ENCODE measurements at places on chromosomes 12 and 14.

DNA sequence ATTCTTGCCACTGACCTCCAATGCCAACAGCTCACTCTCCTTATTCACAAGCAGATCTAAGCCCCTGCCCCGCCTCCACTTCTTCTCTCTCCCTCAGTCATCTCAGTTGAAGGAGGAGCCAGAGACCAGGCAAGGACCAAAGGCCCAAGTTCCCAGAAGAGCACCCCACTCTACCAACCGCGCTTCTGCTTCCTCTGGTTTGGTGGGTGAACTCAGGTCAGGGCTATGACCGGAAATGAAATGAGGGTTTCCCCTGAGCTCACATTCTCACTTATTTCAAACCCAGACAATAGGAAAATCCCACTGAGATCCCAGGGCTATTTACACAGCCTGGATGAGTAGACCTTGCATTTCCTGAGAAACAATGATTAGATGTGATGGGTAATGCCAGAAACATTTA lies 9.9 kb downstream of the DPF3 start:
- no peak for DNase-seq

- no peak for DNase-seq
Measured at GRCh38 chr12:67531051-67531450, 117.5 kb upstream of the DYRK2 start.

- DNase-seq = no peak
Measured at GRCh38 chr14:68658029-68658509, 134.8 kb downstream of the ZFP36L1 start.

- no peak for DNase-seq
Measured at GRCh38 chr14:93105362-93105761, 10.4 kb downstream of the ITPK1 start.

DNA sequence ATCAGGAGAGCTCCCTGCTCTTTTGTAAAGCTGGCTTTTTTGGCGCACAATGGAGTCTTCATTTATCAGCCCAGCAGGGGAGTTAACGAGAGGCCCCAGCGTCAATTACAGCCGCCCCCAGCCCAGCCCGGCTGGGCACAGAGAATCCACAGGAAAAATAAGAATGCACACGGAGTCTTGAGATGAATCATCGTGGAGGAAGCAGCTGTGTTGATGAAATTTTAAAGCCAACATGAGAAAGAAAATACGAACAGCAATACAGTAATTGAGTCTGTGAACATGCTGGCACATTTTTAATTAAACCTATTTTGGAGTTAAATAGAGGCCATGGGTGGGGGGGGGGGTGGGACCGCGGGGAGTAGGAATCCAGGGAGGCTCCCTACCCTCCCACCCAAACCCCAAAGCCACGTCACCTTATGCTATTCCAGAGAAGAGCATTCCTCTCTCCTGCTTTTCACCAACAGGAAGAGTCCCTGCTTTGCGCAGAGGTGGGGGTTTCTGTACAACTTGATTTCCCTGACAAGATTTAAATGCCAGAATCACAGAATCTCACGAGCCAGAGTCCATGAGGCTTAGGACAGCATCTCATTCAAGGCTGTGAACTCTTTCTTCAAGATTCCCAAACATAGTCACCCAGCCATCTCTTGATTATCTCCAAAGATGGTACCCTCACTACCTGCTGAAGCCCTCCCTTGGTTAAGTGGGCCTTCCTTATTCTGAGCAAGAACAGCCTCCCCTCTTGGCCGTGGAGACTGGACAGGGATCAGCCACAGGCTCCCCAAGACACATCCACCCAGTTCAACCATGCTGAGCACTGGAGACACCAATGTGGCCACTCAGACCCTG lies 50.3 kb downstream of the CCNK start:
- DNase-seq = peak; percentile 88

Measured in NCI-H1417 (cell line).